ENCODE measurements at places on chromosomes 1 and 21.

DNA sequence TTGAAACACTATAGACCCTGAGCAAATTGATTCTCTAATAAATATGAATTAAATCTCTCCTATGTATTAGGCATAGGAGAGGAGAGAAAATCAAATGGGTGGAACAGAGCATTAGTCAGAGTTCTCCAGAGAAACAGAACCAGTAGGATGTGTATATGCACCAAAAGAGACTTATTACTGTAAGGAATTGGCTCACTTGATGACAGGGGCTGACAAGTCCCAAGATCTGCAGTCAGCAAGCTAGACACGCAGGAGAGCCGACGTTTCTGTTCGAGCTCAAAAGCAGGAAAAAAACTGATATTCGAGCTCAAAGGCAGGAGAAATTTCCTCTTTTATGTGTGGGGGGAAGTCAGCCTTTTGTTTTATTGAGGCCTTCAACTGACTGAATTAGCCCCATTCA, 259.2 kb upstream of the KAZN start:
- no peak for DNase-seq

GRCh38 chr21:27681841-27682240, 715.0 kb upstream of the ADAMTS5 start:
- DNase-seq: no peak

- DNase-seq: no peak
Measured at GRCh38 chr1:45679123-45679522, 7.2 kb downstream of the GPBP1L1 start.

GRCh38 chr1:185433667-185434066, 116.6 kb upstream of the IVNS1ABP start:
- no peak for DNase-seq

- no peak for DNase-seq
Measured at GRCh38 chr21:29261555-29262540, 36.9 kb upstream of the BACH1 start.

GRCh38 chr1:222124602-222125001, 382.7 kb upstream of the DUSP10 start:
- DNase-seq: no peak

GRCh38 chr1:229845410-229846138, 219.5 kb downstream of the URB2 start:
- DNase-seq: no peak

DNA sequence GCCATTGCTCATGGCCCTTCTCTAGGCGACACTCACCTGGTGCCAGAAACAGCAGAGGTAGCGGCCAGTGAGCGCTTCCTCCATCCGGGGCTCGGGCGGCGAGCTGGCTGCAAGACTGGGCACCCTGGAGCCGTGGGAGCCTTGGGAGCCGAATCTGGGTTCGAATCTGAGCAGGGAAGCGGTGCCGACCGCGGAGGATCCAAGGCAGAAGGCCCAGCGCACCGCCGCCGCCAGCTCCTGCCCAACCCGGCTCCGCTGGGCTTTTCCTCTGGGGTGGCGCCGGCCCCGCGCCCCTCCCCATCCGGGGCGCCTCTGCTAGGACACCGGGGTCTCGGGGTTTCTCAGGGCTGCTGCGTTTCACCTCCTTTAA, 1.7 kb upstream of the PRDM16 start:
- DNase-seq: no peak

DNA sequence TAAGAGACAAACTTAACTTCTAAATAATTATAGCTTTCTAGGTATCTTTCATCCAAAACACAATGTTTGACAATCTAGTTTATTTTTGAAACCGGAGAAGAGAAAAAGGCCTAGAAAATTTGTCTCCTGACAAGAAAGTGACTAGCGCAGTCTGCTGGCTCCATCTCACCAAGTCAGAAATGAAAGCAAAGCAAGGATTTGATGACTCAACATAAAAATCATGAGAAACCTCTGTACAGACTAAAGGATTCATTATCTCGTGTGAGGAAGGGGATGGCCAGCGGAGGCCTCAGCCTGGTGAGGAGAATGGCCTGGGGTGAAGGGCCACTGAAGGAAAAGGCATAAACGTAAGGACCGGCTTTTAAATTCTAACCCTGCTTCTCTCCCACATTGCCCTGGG, 20.0 kb upstream of the TSNAX start:
- DNase-seq: no peak

DNA sequence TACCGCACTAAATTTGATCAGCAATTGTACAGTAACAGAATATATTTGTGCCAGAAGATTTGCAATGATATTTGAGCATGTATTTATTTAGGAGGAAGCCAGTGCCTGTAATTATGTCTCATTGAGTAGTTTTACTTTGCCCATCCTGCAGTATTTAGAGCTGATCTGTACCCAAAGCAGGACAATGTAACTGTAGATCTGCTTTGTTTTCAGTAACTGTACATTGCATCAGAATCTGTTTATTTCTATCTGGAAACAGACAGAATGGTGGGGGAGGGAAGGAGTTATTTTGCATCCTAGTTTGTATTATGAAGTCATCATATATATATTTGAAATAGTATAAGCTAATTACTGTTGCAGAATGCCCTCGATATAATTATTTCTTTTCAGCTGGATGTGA, 36.2 kb upstream of the LRRC8C start:
- DNase-seq: no peak

DNA sequence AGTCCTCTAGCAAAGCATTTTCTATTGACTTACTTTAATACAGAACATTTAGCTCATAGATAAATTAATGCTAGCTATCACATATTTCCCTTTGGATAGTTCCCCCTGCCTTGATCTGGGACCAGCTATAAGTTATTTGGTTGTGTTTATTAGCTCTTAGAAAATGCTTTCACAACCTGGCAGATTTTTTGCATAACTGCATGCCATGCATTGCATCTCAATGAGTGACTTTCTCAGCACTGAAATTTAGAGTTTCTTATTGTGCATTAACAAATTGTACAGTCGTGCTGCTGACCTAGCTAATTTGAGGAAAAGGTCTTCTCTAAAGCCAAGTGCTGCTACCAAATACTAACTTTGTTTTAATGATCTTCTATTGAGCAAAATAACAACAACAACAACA, 164.8 kb downstream of the PLPPR5 start:
- peak; percentile 7 for DNase-seq

DNA sequence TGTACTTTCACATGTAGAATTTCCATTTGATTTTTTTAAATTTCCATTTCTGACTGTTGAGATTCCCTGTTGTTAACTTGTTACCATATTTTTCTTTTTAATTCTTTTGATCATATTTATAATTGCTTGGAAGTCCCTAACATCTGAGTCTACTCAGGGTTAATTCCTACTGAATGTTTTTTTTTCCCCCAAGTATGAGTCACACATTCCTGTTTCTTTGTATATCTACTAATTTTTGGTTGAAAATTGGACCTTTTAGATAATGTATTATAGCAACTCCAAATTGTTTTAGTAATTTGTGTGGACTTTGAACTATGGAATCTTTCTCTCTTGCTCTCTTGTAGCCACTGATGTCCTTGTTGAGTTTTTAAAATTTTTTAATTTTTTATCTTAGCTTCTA, 54.6 kb downstream of the STXBP3 start:
- no peak for DNase-seq

GRCh38 chr21:46468108-46468774, 9.6 kb downstream of the DIP2A start:
- no peak for DNase-seq

DNA sequence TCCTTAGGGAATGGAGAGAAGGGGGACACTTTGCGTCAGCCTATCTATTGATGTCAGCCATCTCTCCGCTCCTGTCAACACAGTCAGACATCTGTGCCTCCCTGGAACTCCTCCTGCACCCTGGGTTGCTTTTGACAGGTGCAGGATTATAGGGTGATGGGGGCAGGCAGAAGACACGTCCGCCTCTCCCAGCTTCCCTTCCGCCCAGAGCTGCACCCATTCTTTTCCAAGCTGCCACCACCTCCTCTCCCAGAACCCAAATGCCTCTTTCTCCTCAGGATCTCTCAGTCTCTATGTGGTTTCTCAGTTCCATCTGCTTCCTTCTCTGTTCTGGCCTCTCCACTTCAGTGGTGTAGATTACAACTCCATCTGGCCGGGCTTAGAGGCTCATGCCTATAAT, 17.1 kb upstream of the KIF1B start:
- DNase-seq: no peak

GRCh38 chr1:12591267-12591938, 26.6 kb downstream of the DHRS3 start:
- DNase-seq: no peak

DNA sequence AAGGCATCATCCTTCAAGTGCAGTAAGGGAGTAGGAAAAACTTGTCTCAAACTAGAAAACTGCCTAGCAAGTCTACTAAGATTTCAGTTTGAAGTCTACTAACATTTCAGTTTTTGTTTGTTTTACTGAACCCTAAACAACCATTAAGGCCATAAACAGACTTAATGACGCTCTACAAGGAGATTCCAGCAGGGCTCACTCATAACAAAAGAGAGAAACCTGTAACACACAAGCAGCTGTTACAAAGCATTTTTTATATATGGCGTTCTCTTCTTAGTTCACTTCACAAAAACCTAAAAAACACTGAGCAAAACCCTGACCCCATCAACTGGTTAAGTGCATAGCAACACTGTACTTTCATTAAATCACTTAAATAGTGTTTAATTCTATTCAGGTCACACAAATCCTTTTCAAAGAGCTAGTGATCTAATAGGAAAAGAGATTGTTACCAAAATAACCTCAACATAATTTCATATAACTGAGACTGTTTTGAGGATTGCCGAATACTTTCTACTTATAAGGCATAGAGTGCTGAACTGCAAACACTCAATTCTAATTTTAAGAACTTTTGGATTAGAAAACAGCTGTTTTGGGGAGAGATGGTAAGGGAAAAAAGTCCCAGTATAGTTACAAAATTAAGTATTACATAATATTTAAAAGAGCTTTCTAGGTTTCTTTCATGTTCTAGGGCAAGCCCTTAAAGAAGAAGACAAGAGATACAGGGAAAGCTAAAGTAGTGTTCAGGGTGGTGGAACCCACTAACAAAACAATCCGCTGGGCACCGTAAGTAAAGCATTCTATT, 1.4 kb downstream of the B3GALNT2 start:
- no peak for DNase-seq

GRCh38 chr1:184150776-184151531, 99.4 kb downstream of the TSEN15 start:
- DNase-seq: no peak

- DNase-seq: no peak
Measured at GRCh38 chr1:56339093-56339492, 240.3 kb downstream of the PLPP3 start.

DNA sequence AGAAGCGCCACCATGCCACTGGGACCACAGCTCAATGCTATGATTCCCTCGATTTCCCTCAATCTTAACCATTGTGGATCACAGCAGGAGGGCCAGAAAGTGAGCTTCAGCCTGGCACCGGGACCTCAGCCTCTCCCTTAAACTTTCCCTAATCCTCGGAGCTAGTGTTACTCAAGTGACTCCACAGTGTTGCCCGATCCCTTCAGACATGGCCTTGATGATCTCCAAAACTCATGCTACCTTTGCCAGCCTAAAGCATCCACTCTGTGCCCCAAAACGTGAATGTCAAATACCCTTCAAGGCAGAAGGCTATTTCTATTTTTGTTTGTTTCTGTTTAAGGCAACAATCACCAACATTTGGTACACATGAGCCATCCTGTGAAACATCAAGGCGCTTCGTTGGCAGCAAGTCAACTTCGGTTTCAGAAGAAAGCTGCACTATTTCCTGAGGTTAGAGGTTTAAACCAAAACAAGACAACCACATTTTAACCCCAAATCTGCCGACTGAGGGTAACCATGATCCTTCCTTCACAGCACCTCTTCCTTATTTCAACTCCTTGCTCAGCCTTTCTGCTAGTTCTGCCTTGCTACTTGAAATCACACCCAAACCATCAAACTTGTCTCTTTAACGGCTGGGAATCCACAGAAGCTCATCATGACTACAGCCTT, 94.4 kb upstream of the KRTAP19-8 start:
- DNase-seq: no peak

GRCh38 chr1:59691261-59691660, 123.5 kb upstream of the HOOK1 start:
- DNase-seq: no peak

DNA sequence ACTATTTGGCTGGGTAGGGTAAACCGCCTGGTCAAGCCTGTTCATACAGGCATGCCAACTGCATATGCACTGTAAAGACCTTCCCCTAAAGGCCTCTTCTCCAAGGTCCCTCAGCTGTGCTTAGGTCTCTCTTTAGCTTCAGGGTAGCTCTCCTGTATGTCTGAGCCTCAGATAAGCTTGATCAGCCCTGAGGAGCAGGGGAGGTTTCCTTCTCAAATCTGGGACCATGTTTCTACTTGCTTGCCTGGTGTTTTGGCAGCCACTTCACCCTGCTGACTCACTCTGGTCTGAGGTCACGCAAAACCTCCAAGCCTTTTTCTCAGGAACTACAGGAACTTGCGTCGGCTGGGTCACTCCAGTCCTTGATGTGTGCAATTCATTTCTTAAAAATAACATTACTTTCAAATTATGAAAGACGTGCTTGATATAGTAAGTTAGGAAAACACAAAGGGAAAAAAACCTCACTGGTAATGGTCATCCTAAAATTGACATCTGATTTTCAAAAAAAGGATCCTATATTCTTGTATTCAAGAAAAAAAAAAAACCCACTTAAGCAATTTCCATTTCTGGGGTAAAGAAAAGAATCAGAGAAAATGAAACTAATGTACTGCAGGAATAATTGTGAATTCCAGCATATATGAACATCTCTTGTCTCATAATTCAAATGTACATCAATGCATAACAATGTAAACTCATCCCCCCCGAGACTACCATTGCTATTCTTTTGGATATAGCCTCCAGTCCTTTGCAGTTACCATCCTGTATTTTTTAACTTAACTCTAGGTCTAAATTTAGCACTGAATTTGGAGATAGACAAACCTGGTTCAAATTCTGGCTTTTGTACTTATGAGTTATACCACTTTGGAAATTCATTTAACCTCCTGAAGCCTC, 24.8 kb upstream of the RNF19B start:
- DNase-seq: peak; percentile 89

GRCh38 chr1:100423832-100424337, 71.6 kb downstream of the CDC14A start:
- DNase-seq: no peak

GRCh38 chr21:36860736-36861594, 105.5 kb downstream of the HLCS start:
- DNase-seq: peak; percentile 28

- no peak for DNase-seq
Measured at GRCh38 chr1:245571815-245572294, 417.1 kb downstream of the KIF26B start.

- DNase-seq: no peak
Measured at GRCh38 chr1:118947003-118947765, 41.0 kb downstream of the TBX15 start.

DNA sequence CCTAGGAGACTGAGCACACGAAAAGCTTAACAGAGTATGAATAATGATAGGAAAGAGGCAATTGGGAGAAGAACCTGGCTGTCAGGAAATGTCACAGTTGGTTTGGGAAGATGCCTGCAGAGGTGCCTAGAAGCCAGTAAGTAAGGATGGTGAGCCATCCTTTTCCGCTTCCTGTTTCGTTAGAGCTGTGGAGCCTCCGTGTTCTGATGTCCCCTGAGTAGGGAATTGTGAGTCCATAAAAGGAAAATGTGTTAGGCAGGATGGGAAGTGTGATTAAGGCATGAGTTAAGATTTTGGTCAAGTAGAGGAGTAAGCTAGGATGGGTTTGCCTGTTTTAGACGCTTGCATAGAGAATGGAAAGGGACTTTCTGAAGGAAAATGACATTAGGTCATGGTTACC, 9.0 kb downstream of the CLIC4 start:
- DNase-seq: no peak

GRCh38 chr1:205921570-205921909, 21.7 kb downstream of the SLC26A9 start:
- DNase-seq: no peak

- DNase-seq: no peak
Measured at GRCh38 chr1:31574749-31575368, 1.5 kb upstream of the TINAGL1 start.

- DNase-seq: no peak
Measured at GRCh38 chr1:101178688-101179491, 57.9 kb upstream of the S1PR1 start.

Data from AG09309 (cell line).